ENCODE measurements at places on chromosomes 13 and 19.

DNA sequence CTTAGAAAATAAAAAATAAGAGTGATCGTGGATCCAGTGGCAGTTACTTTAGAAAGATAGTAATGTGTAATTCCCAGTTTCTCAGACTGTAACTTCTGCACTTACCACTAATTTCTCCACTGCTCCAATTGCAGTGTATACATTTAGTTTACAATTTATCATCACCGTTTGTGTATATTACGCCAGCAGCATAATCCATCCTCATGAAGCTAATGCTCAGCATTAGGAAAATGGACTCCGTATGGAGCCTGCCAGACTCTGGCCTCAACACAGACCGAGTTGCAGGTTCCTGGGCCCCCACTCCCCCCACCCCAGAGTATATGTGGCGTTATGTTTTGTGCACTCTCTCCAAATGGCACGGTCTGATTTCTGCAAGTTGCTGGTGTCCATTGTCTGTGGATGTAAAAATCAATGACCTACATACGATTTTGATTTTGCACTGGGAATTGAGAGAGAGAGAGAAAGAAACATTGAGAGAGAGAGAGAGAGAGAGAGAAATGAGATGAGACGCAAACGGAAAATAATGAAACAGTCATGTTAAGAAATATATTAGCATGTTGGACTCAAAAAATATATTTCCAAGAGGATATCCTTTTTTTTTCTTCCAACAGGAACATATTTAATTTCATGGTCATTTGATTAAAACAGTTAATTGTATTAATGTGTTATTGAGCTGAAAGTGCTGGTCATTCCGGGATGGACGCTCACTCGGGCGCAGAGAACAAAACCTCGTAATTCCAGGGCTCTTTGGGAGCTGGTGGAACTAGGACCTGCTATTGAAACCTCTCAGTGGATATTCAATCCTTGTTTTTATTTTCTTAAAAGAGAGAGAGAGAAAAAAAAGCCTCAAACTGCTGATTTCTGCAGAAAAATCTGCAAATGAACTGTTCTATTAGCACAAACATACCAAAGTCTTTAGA is 278.8 kb downstream of the TSHZ3 start:
- no peak for DNase-seq

DNA sequence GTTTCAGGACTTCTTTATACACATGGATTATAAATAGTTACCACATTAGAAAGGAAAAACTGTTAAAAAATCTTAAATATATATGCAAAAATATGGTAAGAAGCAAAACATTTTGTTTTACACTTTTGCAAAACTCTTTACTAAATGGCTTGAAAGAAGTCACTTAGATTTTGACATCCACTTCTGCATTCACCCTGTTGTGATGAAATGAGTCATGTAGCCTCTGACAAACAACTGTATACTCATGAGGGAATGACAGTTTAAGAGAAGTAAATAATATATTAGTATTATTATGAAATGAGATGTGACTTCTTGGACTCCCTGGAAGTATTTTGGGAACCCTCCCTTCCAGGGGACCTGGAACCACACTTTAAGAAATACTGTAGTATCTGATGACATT is 275.6 kb downstream of the DACH1 start:
- DNase-seq = no peak

GRCh38 chr19:29428071-29428470 is 97.7 kb upstream of the VSTM2B start:
- DNase-seq = no peak

DNA sequence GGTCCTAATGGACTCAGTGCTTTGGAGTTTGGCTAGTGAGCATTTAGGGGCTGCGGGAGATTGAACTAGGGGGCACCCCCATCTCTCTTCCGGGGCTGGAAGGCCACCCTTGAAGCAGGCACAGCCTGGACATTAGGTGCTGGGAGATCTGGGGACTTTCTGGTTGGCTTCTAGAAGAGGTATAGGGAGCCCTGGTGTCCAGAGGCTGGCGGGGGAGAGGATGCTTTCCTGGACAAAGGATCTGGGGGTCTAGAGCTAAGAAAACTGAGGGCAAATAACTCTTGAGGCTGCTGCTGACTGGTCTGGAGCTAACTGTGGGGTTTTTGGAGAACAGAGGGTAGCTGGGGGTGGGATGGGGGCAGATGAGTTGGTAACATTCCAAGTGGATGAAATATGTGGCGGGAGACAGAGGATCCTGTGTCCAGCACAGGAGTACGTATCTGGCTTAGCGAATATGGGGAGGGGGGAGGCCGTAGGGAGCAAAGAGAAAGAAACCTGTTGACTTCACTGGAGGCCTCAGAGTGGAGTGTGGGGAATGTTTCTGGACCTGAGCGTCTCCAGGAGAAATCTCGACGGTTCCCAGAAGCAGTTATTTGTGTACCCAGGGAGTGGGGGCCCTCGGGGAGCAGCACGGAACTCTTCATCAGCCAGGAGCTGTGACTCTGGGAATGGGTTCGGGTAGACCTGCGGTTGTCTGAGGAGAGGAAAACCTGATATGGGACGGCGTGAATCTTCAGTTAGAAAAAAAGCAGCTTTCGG is 1.4 kb downstream of the HNRNPUL1 start:
- DNase-seq = no peak

DNA sequence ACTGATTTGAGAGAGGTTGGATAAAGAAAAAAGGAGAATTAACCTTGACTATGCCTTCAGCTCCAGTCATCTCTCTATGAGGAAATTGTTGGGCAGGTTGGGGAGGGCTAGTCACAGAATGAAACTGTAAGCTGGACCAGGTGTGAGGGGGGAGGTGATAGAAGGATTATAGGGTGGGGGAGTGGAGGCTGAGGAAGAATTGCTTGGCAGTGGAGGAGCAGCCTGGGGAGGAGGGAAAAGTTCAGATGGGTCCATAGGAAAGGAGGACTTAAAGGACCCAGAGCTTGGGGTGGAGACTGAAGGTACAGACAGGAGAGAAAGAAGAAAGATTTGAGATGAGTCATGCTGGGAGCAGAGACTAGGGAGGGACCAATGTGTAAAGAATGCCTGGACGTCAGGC is 8.2 kb upstream of the ZNF431 start:
- DNase-seq = no peak

DNA sequence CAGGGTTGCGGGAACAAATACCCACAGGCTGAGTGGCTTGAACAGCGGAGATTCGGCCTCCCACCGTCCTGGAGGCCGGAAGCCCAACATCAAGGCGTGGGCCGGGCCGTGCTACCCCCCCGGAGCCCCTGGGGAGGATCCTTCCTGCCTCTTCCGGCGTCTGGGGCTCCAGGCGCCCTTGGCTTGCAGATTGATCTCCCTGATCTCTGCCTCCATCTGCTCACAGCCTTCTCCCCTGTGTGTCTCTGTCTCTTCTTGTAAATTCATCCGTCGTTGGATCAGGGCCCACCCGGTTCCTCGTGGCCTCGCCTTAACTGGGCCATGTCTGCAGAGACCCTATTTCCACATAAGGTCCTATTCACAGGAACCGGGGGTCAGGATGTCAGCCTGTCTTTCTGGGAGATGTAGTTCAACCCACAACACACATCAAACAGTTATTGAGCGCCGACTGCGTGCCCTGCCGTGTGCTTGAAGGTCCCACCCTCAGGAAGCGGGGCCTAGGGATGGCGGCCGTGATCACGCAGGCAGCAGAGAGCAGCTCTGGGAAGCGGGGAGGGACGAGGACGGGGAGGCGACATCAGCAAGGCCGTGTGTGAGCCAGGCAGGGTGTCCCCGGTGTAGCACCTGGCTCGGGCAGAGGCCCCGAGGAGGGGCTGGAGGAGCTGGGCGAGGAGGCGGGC is 21.3 kb downstream of the HCN2 start:
- no peak for DNase-seq

DNA sequence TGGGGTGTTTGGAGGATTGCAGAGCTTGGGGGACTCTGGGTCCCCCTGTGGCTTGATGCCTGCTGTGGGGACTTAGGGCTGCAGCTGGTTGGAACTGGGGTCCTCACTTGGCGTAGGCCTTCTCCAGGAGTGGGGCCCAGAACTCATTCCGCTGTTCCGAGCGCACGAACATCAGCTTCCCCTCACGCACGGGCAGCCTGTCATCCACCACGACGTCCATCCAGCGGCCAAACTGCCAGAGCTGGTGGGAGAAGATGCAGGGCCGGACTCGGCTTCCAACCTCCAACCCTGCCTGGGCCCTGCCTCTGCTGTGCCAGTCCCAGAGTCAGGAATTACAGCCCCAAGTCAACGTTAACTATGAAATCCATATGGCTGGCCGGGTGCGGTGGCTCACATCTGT is 2.6 kb downstream of the CAPN12 start:
- no peak for DNase-seq

- no peak for DNase-seq
Observed at GRCh38 chr13:43732726-43733125, 54.0 kb downstream of the ENOX1 start.

- no peak for DNase-seq
Observed at GRCh38 chr13:74973935-74974879, 507.8 kb downstream of the TBC1D4 start.

- no peak for DNase-seq
Observed at GRCh38 chr13:28981530-28981929, 161.4 kb downstream of the MTUS2 start.

DNA sequence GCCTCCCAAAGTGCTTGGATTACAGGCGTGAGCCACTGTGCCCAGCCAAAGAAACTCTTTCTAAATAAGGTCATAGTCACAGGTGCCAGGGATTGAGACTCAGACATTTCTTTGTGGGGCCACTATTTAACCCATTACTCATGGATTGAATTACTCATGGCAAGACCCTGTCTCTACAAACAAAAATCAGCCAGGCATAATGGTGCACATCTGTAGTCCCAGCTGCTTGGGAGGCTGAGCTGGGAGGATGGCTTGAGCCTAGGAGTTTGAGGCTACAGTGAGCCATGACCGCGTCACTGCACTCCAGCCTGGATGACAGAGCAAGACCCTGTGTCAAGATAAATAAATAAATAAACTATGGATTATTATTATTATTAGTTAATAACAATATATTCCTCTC is 3.6 kb upstream of the KLF2 start:
- no peak for DNase-seq

Data from stimulated activated CD8-positive, alpha-beta memory T cell treated with anti-CD3 and anti-CD28 coated beads, Interleukin-4, amount 100 ng/mL, for 1 hour (primary cell).